Activated CD8-positive, alpha-beta memory T cell treated with anti-CD3 and anti-CD28 coated beads for 4 hours (primary cell): ENCODE measurements at places on chromosomes 16 and 17.

DNA sequence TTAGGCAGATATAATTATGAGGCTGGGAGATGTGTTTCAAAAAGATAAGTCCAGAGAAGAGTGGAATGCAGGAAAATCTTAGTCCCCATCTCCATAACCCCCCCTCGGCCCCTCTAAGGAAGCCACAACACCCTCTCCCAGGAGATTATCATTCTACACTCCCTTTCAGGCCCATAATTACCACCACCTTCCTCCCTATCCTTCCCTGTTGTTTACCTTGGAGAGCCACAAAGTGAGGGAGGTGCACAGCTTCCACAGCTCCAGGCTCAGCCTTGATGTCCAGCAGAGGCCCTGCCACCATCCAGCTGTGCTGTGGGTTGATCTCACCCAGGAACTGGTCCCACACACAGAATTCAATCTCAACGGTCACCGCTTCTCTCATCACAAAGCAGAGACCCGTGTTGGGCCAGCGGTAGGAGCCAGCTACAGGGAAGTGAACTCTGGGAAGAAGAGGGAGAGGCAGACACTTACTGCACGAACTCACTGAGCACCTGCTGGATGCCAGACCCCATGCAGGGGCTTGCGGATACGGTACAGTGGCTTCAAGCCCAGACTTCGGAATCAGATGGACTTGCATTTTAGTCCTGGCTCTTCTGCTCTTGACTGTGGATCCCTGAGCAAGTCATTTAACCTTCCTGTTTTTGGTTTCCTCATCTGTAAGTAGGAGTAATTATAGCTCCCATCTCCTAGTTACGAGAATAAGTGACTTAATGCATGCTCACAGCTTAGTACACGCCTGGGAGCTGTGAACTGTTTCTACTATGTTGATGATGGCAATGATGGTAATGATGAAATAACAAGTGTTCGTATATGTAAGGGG is 44.1 kb downstream of the MIS12 start:
- no peak for DNase-seq

DNA sequence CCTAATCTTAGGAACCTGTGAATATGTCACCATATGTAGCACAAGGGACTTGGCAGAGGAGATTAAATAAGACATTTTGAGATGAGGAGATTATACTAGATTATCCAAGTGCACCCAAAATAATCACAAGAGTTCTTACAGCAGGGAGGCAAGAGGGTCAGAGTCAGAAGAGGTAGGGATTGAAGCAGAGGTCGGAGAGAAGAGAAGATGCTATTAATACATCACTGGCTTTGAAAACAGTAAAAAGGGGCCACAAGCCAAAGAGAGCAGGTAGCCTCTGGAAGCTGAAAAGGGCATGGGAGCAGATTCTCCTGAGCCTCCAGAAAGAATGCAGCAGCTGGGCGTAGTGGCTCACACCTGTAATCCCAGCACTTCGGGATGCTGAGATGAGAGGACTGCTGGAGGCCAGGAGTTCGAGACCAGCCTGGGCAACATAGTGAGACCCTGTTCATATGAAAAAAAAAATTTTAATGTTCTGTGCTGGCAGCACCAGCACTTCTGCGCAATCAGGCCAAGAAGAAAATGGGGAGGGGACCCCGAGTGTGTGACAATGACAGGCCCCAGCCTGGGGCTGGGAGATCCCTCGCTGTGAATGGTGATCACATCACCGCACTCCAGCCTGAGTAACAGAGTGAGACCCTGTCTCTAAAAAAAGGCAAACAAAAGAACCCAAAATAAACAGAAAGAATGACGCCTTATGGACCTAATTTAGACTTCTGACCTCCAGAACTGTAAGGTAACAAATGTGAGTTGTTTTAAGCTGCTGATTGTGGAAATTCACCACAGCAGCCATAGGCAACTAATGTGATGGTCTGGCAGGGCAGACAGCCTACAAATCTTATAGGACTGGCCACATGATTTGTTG is 275.4 kb downstream of the MRTFB start:
- no peak for DNase-seq

GRCh38 chr17:14940108-14940937 is 324.8 kb downstream of the PMP22 start:
- DNase-seq: no peak

DNA sequence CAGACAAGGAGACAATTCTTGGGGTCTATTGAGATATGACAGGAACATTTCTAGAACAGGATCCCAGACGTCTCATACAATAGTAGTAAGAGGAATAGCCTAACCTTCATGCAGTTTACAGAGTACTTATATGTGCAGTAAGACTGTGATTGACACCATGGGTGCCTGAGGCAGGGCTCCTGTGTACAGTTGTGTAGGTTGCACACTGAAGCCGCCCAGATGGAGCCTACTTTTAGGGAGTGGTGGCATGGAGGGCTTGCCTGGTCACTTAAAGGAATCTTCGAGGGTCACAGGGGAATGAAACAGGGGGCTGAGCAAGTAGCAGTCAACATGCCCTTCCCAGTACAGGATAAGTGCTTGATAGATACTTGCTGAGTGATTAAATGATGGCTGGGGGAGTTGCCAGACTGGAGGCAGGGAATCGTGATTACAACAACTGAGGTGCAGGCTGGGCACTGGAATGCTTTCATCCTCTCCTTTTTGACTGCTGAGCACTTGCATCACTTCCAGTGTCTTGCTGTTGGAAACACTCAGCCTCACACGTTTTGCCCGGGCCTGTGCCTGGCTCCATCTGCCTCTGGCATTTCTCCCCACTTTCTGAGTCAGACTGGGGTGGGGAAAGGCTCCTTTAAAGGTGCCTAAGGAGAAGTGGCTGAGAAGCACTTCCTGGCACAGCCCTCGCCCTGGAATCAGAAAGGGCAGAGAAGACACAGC is 71.0 kb downstream of the COPRS start:
- DNase-seq: no peak

- DNase-seq: no peak
Observed at GRCh38 chr17:68642118-68642412, 40.9 kb upstream of the FAM20A start.

DNA sequence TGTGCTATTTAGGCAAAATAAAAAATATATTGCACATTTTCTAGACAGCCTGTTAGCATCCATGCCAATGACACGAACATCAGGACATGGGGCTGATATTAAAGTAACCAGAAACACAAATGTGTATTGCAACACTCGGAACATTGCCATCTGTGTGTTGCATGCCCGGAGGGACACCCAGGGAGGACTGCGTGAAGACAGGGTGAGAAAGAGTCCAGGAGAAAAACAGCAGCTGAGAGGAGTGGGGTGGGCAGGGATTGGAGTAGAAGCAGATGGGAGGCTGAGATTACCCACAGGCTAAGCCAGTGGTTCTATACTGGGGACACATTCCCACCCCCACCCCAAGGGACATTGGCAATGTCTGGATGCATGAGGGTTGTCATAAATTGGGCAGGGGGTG is 114.8 kb downstream of the GRIN2A start:
- DNase-seq: no peak

DNA sequence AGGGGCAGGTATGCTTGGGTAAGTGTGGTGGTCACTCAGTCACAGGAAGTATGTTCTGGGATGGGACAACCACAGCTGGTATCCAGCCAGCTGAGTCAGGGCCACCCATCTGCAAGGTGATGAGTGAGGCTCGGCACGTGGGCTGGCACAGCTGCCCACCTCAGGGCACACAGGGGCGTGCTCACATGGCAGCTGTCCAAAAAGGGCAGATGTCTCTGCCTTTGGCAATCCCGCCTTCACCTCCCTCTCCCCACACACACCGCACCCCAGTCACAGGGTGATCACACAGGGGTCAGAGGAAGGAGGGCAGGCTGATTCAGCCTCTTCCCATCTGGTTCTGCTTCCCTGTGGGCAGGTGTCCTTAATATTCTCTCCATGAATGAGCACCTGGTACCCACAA is 85.9 kb upstream of the TOB1 start:
- DNase-seq: no peak

GRCh38 chr17:48176471-48176855 is 68.9 kb downstream of the SNX11 start:
- DNase-seq: no peak

- DNase-seq: no peak
Observed at GRCh38 chr17:81221842-81222619, 734 bp downstream of the CEP131 start.

GRCh38 chr17:17051791-17052461 is 9.7 kb downstream of the MPRIP start:
- no peak for DNase-seq

DNA sequence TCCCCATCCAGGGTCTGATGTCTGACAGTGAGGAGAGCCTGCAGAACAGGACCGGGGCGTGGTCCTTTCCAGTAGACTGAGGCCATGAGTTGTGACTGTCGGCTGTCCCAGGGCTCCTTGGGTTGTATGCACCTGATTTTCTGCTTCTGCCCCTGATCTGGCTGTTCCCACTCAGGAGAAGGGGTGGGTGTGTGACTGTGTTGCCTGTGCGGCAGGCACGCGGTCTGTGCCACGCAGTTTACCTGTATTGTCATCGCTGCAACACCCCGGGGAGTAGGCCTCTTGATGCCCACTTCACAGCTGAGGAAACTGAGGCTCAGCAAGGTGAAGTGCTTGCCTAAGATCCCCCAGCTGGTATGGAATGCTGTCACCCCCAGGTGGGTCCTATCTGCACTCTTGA is 1.4 kb downstream of the CRISPLD2 start:
- no peak for DNase-seq

DNA sequence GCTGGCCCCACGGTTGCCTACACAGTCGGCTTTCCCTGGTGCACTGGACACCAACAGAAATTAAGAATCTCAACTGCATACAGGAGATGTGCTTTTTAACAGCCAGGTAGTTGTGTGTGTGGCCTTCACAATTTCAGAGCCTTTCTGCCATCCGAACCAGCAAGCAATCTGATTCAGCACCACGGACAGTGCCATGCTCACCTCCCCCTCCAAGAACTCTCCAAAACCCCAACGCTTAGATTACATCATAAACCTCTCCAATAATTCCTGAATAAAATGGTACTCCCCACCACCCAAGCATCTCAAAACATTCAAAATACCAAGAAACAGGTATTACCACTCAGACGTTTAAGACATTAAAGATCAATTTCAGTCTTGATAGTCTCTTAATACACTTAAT is 31.8 kb downstream of the USP7 start:
- DNase-seq: no peak

DNA sequence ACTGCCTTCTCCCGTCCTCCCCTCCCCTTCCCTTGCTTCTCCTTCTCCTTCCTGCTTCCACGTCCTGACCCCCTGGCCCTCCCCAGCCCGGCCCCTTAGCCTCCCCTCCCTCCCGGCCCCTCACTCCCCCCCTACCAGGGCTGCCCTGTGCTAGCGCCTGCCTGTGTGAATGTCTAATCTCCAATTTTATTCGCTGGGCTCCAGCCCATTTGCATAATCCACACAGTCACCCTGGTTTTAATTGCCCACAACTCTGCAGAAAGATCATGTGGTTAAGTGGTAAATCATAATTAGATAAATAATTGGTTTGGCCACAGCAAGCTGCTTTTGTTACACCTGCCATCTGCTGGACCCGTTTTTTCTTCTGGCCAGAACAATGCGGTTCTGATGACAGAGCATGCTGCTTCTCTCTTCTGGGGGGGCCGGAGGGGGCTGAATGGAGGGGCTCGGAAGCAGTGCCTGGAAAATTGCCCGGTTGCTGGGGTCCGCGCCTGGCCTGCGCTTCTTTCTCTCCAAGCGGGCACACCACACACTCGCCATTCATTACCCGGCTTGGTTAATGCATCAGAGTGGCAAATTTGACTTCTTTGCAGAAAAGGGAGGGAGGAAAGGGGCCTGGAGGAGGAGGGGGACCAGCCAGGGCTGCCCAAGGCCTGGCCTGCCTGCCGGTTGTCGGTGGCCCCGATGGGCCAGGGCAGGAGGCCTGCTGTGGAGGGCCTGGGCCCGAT is 19.5 kb upstream of the GSE1 start:
- no peak for DNase-seq

DNA sequence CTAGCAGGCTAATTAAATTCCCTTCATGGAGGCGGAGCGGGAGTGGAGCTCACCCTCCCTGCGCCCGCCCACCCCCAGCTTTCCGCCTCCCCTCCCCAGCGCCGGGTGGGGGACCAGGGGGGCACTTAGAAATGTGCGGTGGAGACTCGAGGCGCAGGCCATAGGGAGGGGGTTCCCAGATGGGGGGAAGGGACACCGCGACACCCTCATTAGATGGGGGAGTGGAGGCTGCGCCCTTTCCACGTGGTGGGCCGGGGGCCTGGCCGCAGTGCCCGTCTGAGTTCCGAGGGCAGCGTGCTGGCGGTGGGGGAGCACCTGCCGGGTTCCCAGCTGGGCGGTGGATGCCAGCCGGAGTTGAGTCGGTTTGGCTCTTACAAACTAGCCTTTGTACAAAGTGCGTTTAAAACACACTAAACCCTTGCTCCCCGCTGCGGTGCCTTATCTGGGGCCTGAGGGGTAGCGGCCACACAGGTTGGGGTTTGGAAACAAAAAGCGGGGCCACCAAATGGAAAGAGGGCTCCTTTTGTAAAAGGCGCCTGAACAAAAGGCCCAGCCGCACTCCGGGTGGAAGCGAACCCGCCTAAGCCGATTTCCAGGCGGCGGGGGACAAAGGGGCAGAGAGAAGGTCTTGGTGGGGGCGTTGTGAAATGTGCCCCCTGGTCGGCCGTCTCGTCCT is 1.4 kb downstream of the GSE1 start:
- DNase-seq: no peak

DNA sequence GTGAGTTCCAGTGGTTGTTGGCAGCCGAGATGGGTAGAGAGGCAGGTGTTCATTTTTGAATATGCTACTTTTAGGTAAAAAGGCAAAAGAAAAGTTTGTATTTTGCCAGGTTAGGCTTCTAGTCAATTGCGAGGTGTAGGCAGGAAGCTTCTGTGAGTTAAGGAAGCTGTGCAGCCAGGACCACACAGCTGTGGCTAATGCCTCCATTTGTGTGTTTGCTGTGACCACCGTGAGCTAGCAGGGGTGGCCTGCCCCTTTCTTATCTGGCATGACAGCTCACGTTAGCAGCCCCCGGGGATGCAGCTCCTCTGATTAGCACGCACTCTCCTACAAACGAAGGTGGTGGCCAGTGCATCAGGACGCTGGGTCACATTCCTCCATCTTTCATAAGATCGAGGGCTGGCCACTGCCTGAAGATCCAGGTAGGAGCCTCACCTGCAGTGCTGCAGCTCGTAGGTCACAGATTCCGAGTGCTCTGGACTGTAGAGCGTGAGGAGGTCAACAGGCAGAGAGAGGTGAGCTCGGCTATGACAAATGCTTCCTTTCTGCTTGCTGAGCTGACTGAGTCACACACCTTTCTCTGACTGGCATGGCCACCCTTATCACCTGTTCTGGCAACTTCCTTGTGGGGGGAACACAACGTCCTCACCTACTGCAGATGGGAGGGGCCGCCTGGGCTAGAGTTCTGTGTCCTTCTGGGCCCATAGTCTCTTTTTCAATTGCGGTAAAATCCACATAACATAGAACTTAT is 244.4 kb downstream of the HS3ST3B1 start:
- no peak for DNase-seq

- no peak for DNase-seq
Observed at GRCh38 chr16:49698931-49699840, 156.7 kb downstream of the ZNF423 start.
